ENCODE measurements at places on chromosomes 11 and 22. TPM values are rescaled to one million over a fixed set of nuclear protein-coding genes. Genes with fewer than 3 reads are reported as not detected.

DNA sequence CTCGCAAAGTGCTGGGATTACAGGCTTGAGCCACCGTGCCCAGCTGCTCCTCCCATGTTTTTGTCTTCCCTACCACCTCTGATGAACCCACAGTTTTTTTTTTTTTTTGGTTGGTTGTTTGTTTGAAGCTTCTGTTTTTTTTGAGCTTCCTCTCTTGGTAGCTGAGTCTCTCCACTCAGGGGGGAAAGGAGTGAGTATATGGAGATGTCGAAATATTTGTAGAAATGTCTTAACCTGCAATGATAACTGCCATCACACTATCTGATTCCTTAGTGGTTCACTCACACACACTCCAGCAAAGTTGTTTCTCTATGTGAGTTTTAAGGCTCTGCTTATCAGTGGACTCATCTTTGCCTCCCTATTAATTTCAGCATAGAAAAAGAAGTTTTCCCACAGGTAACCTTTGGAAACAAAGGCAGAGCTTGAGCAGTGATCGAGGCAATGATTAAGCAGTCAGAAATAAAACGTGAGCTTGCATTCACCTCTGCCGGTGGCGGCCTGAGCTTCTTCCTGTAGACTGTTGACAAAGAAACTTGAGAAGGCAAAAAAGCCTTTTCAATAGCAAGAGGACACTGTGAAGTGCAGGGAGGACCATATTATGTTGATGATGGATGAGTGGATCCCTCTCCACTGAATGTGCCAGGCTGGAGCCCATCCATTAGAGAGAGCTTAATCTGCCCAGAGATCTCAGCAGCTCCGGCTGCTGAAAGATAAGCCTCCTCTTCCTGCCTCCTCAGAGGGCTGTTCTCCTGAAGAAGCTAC lies 29.0 kb upstream of the RASSF10 start:
- no peak for DNase-seq

- no peak for DNase-seq
Measured at GRCh38 chr11:84854498-84854880, 772.7 kb downstream of the DLG2 start.

- peak; percentile 34 for DNase-seq
Measured at GRCh38 chr11:12524865-12525264, 147.5 kb downstream of the PARVA start.

Gene RCE1
- total RNA-seq, result 7.7 TPM

GRCh38 chr22:26448334-26448733 lies 19.3 kb downstream of the ASPHD2 start:
- DNase-seq, result no peak
